ENCODE measurements at places on chromosomes 11 and 22.

GRCh38 chr22:19115628-19116027, 6.6 kb downstream of the DGCR2 start:
- no peak for DNase-seq

- no peak for DNase-seq
These were observed 17.7 kb downstream of the ELFN2 start for GRCh38 chr22:37409459-37410050.

- DNase-seq = no peak
These were observed 385 bp downstream of the HARBI1 start for GRCh38 chr11:46616551-46617133.

GRCh38 chr11:48193876-48194275, 22.7 kb upstream of the OR4B1 start:
- no peak for DNase-seq

GRCh38 chr11:71491531-71491930, 35.5 kb upstream of the KRTAP5-7 start:
- DNase-seq = no peak

GRCh38 chr11:10561947-10562346, 6.5 kb downstream of the LYVE1 start:
- no peak for DNase-seq

DNA sequence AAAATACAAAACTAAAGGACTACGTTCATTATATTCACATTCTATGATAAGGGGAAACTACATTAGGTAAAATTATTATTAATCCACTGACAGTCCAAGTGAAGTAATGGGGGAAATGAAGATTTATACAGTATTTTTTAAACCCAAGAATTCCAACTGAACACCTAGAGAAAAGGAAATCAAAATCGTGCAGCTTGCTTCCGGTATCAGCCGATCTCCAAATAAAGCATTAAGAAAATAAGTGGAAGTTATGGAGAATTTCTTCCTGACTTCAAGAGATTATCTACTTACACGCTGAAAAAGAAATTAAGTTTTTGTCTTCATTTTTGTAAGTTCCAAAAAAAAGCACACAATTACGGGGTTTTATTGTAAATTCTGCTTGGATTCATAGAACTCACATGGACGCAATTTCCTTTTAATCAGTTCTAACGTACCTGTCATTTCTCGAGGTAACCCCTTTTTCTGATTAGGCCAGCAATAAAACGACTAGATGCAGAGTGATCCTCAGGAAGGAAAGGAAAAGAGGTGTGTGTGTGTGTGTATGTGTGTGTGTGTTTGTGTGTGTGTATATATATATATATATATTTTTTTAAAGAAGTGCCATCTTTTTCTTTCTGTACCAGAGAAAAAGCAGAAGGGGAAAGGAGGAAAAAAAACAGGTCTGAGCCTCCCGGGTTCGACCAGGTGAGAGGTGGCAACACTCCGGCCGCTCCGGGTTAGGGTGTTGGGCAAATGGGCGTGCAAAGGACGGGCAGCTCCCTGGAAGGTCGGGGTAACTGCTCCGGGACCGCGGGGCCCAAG, 1.1 kb downstream of the ZBTB44 start:
- DNase-seq = no peak

GRCh38 chr22:17137170-17137569, 16.0 kb upstream of the TMEM121B start:
- DNase-seq = no peak

GRCh38 chr11:10485646-10486045, 30.6 kb downstream of the AMPD3 start:
- no peak for DNase-seq

GRCh38 chr11:127385071-127385470, 384.5 kb upstream of the KIRREL3 start:
- DNase-seq = no peak

DNA sequence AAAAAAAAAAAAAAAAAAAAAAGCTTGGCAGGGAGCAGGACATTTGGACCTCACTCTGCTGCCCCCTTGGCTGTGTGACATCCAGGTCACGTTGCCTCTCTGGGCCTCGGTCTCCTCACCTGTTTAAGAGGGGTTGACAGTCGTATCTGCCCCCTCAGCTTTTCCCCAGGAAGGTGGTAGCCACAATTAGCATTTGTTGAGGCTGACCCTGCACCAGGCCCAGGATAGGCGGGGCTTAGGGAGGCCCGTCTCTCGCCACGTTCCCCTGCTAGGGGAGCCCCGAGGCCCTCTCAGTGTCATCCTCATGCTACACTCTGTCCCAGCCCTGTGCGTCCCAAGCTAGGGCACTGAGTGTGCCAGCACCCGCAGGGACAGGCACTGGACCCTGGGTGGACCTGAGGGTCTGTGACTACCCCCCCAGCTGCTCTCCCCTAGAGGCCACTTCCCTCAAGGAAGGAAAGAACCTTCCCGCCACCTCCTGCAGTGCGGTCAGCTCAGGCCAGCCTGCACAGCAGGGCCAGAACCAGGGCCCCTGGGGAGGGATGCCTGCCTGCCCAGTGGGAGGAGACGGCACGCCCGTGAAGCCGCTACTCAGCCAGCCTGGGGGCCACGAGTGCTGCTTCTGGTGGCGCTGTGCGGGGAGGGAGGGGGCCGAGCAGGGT, 38.5 kb upstream of the PPARA start:
- no peak for DNase-seq

- DNase-seq = no peak
These were observed 907.7 kb downstream of the BRD1 start for GRCh38 chr22:48919851-48920589.

DNA sequence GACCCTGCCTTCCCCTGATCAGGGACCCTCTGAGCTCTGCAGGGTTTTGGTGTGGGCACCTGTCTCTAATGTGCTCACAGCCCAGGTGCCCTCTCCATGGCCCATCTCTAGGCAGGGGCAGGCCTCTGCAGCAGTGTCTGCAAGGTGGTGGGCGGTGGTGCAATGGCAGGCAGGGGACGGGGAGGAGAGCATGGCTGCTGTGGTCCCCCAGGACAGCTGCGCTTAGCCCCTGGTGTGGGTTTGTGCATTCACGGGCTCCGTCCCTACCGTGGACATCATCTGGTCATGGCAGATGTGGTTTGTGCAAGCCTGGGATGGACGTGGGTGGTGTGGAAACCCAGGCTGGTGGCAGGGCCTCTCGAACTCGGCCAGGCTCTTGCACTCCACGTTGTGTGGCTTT, 443.1 kb downstream of the TBC1D22A start:
- DNase-seq = no peak

DNA sequence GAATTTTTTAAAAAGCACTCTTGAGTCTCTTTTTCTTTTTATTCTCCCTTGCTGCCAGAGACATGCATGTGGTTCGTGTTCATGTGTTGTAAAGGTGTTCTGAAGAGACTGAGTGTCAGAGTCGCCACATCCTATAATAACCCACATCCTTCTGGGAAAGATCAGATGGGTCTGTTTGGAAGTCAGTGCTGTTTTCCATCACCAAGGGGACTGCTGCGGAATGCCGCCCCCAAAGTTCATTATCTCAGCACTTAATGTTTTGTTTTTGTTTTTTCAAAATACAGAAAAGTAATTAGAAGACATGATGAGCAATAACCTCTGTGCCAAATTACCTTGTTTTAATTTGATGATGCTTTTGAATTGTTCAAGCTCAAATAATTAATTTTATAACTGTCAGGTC, 56.9 kb upstream of the EIF3M start:
- peak; percentile 33 for DNase-seq

- DNase-seq = peak; percentile 47
These were observed 2.6 kb downstream of the ESAM start for GRCh38 chr11:124759266-124760204.

DNA sequence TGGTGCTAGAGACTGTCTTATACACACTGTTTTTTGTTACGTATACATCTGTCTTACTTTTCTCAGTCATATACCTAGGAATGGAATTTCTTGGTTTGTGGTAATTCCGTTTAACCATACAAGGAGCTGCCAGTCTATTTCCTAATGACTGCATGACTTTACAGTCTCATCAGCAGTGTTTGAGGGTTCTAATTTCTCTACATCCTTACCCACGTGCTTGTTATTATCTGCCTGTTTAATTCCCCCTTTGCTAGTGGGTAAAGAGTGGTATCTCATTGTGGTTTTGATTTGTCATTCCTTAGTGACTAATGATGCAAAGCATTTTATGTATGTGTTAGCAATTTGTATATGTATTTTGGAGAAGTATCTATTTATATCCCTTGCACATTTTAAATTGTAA, 1008.0 kb downstream of the FAM181B start:
- DNase-seq = no peak

DNA sequence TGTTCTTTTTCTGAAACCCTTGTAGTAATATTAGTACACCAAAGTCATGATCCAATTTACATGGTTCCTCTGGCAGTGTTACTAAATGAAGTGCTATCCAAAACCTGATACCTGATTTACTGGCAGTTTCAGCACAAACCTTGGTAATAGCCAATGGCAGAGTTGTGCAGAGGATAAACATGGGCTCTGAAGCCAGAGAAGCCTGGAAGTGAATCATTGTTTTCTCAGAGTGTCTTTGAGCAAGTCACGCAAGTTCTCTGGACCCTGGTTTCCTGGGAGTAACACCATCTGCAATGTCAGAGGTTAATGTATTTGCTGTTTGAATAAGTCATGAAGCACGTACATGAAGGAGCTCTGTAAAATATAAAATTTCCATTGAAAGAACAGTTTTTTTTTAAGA, 222.3 kb upstream of the NARS2 start:
- DNase-seq = no peak

DNA sequence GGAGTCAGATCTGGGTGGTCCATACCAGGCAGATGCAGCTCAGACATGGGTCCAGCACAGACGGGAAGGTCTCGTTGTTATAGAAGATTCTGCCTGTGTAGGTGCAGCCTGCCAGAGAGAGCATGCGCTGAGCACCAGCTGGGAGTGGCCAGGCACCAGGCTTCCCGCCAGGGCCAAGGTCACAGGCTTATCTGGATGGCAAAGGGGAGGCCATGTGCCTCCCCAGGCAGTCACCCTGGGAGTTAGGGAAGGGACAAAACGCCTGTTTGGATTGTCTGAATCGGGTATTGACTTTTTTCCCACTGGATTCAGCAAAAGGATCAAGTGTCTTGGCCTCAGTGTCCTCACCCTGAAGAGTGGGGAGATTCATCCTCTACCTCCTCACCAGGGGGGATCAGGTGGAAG, 26.5 kb downstream of the PGA5 start:
- DNase-seq = no peak

GRCh38 chr22:18975434-18976196, 39.5 kb upstream of the PRODH start:
- DNase-seq = peak; percentile 58

- DNase-seq = no peak
These were observed 5.2 kb downstream of the APOBEC3B start for GRCh38 chr22:38987171-38987895.

DNA sequence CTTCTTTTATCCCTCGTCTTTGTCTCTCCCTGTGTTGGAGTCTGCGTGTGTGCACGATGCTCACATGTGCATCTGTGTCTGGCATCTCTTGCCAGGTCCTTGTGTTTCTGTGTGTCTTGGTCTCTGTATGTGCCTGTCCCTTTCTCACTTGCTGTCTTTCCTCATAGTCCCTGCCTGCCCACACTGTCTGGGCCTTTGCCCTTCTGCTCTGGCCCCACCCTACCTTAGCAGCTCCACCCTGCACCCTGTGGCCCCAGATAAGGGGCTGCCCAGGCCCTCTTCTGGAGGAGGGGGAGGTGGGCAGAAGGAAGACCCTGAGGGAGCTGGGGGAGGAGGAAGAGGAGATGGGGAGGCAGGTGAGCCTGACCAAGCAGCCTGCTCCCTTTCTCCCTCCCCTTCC, 2.8 kb downstream of the EHBP1L1 start:
- DNase-seq = no peak

DNA sequence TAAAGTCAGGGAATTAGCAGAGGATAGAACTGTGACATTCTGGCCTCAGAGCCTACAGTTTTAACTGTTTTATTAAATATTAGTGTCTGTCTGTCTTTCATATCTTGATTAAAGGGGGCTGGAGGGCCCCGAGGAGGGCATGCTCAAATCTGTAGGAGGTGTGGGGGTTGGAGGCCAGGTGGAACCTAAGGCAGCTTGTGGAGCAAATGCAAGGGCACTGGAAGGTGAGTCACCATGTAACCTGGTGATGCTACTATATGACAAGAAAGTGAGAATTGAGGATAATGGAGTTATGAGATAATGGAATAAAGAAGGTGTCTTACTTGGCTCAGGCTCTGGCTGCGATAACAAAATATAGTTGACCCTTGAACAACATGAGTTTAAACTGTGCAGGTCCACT, 27.3 kb upstream of the TMEM86A start:
- DNase-seq = no peak

GRCh38 chr11:11440144-11440543, 87.1 kb upstream of the CSNK2A3 start:
- no peak for DNase-seq

DNA sequence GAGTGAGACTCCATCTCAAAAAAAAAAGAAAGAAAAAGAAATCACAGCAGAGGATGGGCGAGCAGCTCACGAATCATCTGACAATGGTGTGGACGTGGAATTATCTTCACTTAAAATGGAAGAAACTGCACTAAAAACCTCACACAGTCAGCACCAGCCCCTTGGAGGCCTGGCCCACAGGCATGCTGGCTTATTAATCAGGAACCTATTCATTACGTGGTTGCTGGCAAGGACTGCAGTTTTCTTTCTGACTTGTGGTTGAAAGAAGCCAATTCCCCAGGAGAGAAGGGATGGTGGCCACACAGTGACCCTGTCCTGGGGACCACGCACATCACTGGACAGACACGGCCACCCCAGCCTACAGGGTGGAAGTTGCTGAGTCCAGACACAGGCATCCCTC, 401.1 kb downstream of the CTTN start:
- no peak for DNase-seq

DNA sequence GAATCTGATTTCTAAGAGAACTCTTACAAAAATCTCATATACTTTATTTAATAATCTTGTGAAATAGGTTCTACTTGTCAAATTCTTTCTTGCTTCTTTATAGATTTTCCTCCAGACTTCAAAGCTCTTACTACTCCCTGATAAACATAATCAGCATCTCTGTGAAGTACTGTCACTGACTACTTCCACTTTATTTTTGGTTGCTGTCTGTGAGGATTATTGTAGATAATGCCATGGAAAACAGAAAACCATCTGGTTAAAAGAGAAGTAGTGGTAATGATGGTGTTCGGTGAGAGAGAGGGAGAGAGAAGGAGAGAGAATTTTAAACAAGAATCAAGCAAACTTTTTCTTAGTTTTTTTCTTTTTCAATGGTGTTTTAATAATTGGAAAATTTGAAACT, 152.3 kb downstream of the TMEM135 start:
- no peak for DNase-seq

GRCh38 chr22:37669586-37669985, 5.8 kb upstream of the LGALS1 start:
- no peak for DNase-seq

- DNase-seq = peak; percentile 46
These were observed 680.3 kb downstream of the NTM start for GRCh38 chr11:132050577-132051165.

DNA sequence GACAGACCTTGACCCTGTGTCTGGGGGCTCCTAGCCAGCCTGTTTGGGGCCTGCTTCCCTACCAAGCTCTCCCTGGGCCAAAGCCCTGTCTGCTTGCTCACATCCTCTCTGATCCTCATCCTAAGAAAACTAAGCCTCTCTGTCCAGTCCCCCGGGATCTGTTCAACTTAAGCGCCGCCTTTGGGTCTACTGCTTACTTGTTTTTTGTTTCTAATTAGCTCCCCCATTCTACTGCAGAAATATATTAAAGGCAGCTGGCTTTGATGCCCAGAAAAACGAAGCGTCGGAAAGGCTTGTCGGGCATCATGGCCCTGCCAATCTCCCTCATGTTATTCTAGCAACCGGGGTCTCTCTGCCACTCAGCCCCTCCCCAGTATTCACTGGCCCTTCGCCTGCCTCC, 3.4 kb downstream of the DSCAML1 start:
- peak; percentile 25 for DNase-seq

- no peak for DNase-seq
These were observed 24.3 kb downstream of the CASP4 start for GRCh38 chr11:104944076-104944475.
